Uterus (tissue), 4 donors: ENCODE measurements at places on chromosomes 4 and X.

DNA sequence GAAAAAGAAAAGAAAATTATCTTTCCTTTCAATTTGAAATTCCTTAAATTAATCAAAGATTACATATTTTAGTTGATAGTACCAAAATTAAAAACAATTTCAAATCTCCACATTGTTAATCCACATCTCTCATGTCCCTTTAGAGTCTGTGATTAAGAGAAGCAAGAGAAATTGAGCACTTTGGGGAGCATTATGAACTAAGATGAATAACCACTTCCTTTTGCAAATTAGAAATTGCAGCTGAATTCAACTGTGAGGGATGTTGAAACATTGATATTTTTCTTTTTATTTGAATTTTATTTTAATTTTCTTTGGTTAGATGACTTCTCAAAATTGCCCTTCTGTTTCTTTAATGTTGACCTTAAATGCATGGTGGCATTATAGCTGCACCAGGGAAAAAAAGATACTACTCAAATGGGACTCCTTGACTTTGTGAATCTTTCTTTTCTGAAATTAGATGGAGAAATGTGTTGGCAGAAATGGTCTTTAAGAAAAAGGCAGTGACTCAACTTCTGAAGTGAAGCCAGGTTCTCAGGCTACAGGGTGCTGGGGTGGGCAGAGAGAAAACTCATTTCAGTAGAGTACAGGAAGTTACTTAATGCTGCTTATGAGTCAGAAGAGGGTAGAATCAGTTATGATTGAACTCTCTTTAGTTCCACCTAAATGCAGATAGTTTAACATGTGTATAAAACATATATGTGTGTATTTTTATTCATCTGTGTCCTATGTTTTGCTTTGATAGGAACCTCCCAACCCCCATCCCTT is 92.0 kb upstream of the TNIP3 start:
- no peak for DNase-seq

DNA sequence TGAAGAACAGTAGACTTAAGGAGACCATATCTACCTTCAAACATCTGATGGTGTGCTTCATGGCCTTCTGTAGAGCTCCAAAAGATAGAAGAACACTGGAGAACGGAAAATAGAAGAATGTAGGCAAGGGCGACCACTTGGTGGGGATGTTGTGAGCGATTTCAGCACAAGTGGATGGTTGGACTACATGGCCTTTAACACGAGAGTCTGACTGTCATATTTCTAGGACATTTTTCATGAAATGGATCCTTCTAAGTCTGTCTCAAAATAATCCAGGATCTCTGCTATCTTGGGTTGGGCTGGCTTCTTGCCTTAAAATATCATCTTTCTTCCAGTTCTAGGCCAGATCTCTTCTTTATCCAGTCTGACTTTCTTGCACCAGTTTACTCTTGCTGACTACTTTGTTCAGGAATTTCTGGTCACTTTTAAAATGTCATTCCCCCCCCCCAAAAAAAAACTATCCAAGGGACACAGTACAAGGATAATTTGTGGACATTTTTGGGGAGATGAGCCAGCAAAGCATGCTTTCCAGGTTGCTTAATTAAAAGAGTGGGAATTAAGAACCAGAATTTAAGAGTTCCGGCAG is 1.2 kb upstream of the MID1IP1 start:
- no peak for DNase-seq

DNA sequence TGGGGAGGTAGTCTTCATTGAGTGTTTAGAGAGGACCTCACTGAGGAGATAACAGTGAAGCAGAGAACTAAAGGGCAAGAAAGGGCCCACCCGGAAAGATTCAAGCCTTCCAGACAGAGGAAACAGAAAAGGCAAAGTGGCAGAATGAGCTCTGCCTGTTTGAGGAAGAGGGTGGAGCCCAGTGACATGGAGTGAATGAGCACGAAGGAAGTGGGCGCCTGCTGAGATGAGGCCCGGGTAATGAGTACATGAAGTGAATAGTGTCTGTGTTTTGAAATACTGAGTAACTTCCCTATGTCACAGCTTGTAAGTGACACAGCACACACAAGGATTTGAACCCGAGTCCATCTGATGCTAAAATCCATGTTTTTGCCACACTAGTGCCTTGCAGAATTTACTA is 32.5 kb upstream of the TLR2 start:
- DNase-seq = no peak

DNA sequence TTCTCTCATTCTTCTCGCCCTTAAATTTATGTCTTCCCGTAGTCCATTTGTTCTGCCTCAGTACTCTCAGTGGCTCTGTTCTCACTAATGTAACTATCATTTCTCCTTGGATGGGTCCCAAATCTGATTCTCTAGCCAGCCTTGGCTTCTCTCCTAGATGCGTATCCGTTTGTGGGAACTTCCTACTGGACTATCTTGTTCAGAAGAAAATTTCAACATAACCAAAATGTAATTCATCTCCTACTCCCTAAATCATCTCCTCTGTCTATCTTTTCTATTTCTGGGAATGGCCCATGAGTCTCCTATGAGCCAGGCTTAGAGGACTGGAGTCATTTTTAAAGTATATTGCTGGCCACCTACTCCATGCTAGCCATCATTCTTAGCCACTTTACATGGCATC is 4.4 kb upstream of the C4orf36 start:
- DNase-seq = no peak

DNA sequence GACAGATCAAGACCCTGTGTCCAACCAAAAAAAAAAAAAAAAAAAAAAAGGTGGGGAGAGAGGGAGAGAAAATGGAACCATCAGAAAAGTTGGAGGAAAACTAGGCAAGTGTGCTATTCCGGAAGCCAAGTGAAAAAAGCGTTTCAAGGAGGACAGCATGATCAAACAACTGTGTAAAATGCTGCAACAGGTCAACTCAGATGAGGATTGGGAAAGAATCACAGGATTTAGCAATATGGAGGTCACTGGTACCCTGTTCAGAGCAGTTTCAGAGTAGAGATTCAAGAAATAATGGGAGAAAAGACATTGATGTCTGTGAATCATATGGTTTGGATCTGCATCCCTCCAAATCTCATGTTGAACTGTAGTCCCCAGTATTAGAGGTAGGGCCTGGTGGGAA is 47.5 kb downstream of the TIGD4 start:
- DNase-seq = no peak

GRCh38 chr4:3317656-3318211 is 24.9 kb downstream of the RGS12 start:
- no peak for DNase-seq

GRCh38 chr4:36206603-36207311 is 37.6 kb downstream of the ARAP2 start:
- DNase-seq = no peak

GRCh38 chrX:41946235-41946634 is 22.9 kb upstream of the CASK start:
- DNase-seq = no peak

DNA sequence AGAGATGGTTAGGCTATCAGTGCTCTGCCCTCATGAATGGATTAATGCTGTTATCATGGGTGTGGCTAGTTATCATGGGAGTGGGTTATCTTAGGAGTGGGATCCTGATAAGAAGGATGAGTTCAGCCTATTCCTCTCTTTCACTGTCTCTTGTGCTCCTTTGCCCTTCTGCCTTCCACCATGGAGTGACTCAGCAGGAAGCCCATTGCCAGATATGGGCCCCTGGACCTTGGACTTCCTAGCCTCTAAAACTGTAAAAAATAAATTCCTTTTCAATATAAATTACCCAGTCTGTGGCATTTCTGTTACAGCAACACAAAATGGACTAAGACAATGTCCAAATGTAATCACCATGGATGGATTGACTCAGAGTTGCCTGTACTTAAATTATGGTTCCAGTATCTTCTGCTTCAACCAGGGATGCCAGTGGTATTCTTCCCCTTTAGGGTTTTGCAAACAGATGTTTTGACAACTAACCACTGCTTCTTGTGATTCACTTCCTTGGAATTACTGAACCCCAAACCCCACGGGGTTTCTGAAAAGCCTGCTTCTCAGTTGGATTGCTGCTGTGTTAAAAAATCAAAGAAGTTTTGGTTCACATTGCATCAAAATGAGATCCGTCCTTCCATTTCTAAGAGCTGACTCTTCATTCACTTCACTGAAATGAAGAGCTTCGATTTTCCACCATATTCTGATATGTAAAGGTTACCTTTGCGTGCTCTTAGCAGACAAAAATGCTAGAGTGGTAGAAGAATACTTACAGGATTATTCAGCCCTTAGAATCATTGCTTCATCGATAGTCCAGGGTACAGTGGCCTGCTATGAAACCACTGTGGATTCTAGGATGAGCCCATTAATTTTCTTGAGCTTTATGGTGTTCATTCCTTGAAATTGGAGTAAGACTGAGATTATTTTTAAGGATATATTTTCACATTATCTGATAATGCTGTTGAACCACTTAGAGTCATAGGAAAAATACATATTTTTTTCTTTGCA is 107.7 kb downstream of the FRMPD4 start:
- DNase-seq = no peak

GRCh38 chr4:7609316-7609715 is 174.6 kb upstream of the PSAPL1 start:
- no peak for DNase-seq

DNA sequence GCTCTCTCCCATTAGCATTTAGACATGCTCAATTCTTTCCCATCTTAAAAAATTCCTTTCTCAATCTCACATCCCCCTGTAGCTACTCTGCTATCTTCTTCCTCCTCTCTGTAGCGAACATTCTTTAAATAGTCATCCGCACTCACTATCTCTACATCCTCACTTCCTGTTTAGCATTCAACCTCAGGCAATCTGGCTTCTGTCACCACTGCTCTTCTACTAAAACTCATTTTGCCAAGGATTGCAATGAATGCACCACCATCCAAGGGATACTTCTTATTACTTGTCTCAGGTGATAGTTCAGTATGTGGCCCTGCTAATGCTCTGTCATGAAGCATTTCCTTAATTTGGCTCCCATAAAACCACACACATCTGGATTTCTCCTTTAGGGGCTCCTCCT is 10.9 kb upstream of the TET2 start:
- no peak for DNase-seq

DNA sequence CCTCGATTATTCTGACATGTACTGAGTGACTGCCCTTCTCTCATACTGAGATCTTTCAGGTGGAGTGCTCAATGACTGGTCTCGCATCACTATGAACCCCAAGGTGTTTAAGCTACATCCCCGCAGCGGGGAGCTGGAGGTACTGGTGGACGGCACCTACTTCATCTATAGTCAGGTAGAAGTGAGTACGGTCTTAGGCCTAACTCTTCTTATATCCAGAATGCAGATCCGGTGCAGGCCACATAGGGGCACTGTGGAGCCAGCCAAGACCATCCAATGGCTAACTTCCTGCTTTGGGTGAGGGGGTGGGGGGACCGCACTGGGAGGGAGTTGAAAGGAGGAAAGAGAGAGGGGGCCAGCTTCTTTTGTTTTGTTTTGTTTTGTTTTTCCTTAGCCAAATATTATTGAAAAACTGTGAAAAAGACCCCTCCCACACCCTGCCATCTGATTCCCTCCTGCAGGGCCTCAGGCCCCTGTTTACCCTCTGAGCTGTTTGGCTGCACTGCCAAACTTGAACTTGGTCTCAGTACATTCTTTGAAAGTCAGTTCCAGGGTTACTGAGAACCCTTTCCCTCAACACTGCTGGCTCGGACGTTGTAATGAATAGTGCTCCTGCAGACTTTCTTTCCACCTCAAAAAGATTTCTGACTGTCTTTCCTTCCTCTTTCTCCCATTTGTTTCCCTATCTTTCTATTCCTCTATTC is 16.2 kb downstream of the AWAT2 start:
- DNase-seq = no peak

DNA sequence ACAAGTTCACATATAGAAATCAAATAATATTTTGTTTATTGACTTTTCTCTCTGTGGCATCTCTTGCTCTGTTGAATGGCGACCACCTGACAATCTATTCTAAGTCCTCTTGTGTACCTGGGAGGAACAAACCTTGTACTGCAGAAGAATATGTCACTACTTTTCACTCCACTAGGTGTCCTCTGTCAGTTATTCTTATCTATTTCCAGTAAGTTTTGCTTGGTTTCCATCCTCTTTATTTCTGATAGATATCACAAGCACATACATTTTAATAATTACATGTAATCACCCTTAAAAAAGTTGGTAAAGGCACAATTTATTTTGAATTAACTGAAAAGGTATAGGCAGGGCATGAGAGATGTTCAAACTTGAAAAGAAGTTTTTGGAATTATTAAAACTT is 238.4 kb downstream of the SNCA start:
- no peak for DNase-seq

DNA sequence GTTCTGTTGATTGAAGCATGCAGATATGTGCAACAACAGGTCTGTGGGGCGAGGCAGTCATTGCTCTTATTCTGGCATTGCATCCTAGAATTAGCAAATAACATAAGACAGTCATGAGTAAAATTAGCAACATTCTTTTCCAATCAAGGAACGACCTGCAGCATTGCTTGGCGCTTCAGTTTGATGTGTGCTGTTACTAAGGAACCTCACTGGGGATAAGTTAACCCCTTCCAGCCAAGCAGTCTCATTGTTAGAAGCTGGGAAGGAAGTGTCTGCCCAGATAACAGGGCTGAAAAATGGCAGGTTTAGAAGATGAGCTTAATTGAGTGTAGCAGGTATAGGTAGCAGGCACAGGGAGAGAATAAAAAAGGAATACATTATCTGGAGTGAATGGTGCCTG is 55.4 kb downstream of the RBM46 start:
- DNase-seq = no peak

DNA sequence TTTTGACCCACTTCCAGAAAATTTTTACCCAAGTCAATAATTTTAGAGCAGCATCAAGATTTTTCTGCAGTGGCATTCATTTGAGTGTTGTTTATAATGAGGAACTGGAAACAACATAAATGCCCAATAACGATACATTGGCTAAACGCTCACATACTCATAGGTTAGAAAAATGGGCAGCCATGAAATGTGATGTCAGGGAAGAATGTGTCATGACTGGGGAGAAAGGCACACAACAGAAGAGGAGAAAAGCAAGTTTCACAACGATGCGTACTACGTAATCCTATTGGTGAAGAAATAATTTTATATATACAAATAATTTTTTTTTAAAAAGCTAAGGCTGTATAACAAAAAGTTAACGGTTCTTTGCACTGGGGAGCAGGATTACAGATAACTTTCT is 33.6 kb upstream of the MAP3K15 start:
- DNase-seq = no peak

GRCh38 chr4:187183346-187183745 is 459.7 kb upstream of the FAT1 start:
- no peak for DNase-seq

GRCh38 chr4:25811374-25811690 is 51.5 kb downstream of the SEL1L3 start:
- DNase-seq = no peak
